ENCODE measurements at places on chromosomes 7 and 10.

DNA sequence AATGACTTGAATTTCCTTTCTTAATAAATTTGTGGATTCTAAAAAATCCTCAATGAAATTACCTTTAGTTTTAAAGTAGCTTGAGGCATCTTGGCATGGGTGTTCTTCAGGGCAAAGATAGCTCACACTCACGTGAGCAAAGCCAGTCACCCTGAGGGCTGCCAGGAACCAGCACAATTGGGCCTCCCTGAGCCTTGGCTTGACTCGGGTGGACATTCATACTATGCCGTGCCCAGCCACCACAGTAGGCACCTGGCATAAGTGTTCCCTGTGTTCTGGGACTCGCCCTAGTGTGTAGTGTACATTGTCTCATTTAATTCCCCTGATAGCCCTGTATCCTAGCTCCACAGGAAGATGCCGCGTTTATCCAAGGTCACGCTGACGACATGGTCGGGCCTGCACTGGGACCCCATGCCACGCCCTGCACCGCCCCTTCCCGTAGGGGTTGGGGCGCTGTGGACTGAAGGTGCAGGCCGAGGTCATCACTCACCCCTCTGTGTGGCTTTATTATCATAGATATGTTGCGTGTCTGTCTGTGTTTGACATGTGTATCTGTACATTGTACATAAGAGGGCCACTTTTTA, 67.7 kb downstream of the DYNC2I1 start:
- DNase-seq, result no peak

DNA sequence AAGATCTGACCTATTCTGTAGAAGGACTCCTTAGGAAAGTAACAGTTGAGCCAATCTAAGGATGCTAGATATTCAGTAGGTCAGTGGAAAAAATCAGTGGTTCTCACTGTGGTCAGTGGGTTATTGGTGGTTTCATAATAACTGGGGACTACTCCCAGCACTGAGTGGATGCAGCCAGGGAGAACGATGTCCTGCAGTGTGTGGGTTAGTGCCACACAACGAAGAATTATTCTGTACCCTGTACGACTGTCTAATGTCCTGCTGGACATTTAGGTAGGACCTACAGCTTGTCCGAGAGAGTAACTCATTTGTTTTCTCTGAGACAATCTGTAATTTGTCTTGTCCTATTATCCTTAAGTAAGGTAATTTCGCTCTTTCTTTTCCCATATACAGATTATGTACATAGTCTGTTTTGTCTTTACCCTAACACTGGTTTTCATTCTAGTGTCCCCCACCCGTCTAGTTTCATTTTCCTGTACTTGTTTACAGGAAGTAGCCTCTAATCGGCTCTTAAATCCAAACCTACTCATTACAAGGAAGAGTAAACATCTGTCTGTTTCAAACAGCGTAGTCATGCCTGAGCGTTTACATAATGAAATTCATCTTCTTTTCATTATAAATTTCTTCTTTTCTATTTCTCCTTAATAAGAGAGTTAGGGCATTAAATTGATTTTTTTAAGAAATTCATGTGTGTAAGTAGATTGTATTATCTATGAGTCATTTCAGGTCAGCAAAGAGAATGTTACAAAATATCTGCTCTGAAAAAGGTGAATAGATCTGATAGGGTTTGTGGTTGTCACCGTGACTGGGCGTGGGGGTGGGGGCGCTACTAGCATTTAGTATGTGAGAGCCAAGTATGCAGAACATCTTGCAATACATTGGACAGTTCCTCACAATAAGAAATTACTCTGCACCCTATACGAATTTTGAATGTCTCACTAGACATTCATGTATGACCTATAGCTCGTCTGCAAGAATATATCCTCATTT, 8.3 kb upstream of the ZC3HAV1L start:
- peak; percentile 14 for DNase-seq

DNA sequence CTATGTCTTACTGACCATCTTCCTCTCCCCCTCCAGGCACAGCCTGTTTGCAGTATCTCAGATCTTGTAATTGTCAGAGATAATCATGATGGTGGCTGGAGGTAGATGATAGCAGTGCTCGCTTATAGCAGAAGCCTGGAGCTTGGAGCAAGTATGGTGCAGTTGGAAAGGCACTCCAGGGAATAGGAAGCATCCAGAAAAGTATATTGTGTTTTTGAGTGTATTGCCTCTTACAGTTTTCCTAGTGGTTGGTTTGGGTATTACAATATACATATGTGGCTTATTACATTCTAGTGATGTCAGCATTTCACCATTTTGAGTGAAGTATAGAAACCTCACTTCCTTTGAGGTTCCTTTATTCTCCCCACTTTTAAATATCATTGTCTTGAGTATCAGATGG, 101.5 kb downstream of the STK31 start:
- no peak for DNase-seq

- no peak for DNase-seq
These were observed 120.6 kb downstream of the SEM1 start for GRCh38 chr7:96589038-96589437.

- no peak for DNase-seq
These were observed 24.5 kb downstream of the UMAD1 start for GRCh38 chr7:7665031-7665430.

GRCh38 chr7:7766671-7767070, 48.3 kb upstream of the RPA3 start:
- DNase-seq, result no peak

- no peak for DNase-seq
These were observed 323.7 kb downstream of the RPS24 start for GRCh38 chr10:78357141-78358063.

GRCh38 chr7:18387191-18387735, 108.3 kb upstream of the HDAC9 start:
- DNase-seq, result no peak

GRCh38 chr10:49362596-49363260, 33.2 kb downstream of the DRGX start:
- DNase-seq, result no peak

- DNase-seq, result no peak
These were observed 22.8 kb downstream of the VOPP1 start for GRCh38 chr7:55549457-55549856.

DNA sequence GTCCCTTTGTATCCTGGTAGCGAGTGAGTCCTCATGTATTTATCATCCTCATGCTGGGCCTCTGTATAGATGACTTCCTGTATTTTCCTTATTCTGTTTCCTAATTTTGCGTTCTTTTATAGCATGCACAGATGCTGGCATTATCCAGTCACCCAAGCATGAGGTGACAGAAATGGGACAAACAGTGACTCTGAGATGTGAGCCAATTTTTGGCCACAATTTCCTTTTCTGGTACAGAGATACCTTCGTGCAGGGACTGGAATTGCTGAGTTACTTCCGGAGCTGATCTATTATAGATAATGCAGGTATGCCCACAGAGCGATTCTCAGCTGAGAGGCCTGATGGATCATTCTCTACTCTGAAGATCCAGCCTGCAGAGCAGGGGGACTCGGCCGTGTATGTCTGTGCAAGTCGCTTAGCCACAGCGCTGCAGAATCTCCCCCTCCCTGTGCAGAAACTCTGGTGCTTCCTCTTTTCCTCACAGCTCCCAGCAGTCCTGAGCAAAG, 183.1 kb upstream of the PRSS58 start:
- DNase-seq, result no peak

- DNase-seq, result no peak
These were observed 136.0 kb upstream of the WNT16 start for GRCh38 chr7:121192834-121193233.

DNA sequence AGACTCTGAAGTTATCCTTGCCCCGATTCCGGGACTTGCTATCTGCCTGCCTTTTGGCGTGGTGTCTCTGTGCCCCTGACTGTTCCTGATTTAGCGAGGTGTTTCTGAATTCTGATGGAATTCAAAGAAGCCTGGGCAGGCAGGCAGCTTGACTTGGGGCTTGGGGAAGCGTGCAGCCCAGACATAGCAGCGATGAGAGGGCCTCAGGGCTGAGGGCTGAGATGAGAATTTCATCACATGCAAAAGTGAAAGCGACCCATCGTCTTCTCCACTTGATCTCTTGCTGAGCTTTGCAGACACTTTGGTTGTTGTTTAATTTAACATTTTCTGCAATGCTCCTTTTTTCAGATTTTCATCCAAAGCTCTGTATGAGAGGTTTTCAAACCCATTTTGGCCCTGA, 57.8 kb downstream of the TCF7L2 start:
- no peak for DNase-seq

- no peak for DNase-seq
These were observed 54.2 kb downstream of the TACR2 start for GRCh38 chr10:69362471-69362954.

GRCh38 chr7:52257890-52258289, 777.5 kb upstream of the POM121L12 start:
- DNase-seq, result no peak

GRCh38 chr10:22997096-22997495, 69.2 kb downstream of the ARMC3 start:
- DNase-seq, result no peak

GRCh38 chr10:88195841-88196240, 332.4 kb downstream of the PTEN start:
- no peak for DNase-seq

GRCh38 chr7:98836811-98837629, 32.8 kb downstream of the TMEM130 start:
- no peak for DNase-seq

DNA sequence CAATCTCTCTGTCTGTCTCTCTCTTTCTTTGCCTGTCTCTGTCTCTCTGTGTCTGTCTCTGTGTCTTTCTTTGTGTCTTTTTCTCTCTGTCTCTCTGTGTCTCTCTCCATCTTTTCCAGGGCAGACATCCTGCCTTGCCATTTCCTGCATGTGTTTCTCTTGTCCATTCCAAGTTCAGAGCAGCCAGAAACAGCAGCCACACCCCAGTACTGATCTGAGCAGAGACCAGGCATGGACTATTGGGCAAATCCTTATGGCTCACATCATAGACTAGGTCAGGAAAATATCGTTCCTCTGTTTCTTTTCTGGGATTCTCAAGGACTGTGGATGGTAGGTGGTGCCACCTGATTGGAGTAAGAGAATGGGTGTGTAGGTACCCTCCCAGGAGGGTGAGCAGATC, 95.8 kb downstream of the RAMP3 start:
- DNase-seq, result no peak

GRCh38 chr10:101828766-101829551, 10.7 kb upstream of the OGA start:
- DNase-seq, result no peak

DNA sequence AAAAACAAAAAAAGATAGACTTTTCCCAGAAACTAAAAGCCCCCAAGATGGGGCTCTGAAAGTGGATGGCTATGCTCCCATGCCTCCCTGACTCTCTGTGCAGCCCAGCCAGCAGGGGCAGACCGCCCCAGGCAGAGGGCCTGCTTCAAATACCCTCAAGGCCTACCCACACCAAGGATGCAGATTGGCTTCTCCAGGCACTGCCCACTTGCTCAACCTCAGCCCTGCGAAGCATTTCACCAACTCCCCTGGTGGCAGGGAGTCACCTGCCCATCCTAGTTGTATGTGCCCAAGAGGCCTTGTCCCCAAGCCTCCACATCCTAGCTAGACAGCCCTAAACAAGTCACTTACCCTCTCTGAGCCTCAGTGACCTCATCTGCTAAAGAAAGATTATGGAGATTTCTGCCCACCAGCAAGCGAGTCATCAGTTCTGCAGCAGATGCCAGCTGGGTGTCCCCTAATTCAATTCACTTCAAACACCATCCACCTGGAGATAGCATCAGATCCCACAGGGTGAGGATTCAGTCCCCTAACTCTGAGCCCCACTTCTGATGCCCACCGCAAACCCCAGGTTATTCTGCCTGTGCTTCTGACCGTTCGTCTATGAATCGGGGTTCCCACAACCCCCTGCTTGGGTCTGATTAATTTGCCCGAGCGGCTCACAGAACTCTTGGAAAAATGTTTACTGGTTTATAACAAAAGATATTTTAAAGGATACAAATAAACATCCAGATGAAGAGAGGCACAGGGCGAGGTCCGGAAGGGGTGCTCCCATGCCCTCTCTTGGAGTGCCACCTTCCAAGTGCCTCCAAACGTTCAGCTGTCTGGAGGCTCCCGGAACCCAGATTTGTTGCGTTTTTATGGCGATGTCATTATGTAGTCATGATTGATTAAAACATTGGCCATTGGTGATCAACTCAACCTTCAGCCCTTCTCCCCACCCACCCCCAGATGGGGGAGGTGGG, 18.6 kb upstream of the ZMIZ1 start:
- no peak for DNase-seq

GRCh38 chr10:122725768-122726167, 26.1 kb upstream of the C10orf120 start:
- DNase-seq, result no peak

- no peak for DNase-seq
These were observed 576.5 kb downstream of the PTPRN2 start for GRCh38 chr7:158010961-158011693.

DNA sequence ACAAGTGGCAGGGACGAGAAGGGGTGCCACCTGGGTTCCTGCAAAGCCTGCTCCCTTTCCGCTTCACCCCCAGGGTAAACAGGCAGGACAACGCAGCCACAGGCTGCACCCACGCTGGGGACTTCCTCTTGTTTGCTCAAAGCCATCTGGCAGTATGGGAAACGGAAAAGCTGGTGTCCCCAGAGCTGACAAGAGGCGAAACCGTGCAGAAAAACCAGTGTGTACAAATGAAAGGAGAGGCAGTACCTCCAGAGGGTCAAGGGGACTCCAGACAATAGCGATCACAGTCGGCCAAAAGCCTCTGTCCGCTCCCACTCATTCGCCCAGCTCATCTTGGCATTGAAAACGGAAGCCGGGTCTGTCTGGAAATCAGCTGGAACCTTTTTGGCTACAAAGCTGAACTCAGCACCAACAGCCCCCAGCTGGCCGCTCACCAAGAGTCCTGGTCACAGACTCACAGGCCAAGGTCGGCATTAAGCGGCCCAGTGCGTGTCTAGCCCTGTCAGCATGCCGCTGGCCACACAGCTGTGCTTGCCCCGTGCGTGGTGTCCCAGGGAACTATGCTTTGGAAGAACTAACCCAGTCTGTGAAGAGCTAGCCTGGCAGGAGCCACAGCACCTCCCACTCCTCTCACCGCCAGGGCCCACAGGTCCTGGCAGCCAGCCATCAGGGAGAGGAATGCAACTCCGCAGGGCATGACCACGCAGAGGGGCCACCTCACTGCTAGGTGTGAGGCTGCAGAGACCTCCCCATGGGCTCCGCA, 10.4 kb downstream of the TNS3 start:
- no peak for DNase-seq

- no peak for DNase-seq
These were observed 417 bp downstream of the RFC2 start for GRCh38 chr7:74253835-74254128.

DNA sequence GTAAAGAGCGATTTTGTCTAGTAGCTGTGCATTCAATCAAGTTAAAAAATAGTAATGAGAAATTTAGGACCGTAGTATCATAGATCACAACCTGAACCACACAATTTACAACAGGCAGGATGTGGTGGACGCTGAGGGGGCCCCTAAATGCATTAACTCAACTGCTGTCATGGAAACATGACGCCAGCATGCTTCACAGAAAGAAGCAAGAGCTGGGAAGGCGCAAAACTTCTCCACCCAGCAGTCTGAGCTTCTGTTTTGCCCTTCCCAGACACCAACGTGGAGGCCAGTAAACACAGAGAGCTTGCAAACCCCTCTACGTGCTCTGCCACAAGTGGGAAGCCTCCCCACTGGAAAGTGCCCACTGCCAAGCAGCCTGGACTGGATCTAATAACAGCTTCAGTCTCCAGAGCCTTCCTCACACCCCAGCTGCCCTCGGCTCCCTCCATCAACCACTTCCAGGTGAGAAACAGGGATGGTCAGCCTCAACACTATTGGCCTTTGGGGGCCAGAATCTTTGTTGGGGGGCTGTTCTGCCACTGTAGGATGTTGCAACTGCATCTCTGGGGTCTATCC, 151.8 kb downstream of the SFMBT2 start:
- DNase-seq, result no peak
